ENCODE measurements at places on chromosomes 5 and 9.

DNA sequence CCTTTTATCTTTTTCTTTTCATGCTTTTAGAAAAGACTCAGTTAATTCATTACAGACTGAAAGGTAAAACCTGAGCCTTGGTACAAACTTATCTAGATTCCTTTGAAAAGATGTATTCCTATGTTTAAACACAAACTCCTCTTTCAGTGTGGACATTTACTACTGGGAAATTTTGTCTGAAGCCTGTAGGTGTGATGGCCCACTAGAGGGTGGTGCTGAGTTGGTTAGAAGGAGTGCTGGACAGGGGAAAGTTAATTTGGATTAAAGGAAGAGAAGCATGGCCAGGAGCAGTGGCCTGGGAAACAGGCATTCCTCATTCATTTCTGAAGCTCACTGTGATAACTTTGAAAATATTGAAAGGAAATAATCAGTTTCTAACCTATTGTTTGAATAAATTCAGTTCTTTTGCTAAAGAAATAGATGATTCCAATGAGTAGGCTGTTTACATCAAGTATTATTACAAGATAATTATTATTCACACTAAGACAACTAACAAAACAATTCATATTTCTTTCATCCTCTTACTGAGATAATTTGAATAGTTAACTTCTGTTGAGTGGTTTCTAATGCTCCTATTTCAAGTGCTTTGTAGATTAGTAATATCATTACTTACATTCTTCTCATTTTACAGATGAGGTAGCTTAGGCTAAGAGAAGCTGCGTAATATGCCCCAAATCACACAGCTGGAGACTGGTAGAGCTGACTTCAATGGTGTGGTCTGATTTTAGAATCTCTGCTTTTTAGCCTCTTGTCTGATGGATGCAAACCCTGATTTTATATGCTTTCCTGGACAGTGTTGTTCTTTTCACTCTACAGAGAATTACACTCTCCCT, 150.9 kb downstream of the ADGRV1 start:
- DNase-seq: no peak

DNA sequence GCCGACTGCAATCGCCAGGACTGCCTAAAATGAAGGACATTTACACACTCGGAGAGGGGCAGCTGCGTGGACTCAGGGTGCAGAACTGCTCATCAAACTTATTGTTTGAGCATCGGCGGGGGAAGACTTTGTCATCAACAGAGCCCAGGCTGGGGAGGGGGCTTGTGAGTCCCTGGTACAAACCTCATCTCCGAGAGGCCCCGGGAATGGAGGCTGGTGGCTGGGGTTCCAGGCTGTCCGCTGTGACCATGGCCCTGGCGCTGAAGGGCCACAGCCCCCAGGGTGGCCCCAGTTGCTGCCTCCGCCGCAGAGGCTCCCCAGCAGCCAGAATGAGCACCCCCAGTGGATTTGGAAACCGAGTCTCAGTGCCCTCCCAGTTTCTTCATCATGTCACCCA, 46.1 kb upstream of the RNU6ATAC start:
- DNase-seq: no peak

DNA sequence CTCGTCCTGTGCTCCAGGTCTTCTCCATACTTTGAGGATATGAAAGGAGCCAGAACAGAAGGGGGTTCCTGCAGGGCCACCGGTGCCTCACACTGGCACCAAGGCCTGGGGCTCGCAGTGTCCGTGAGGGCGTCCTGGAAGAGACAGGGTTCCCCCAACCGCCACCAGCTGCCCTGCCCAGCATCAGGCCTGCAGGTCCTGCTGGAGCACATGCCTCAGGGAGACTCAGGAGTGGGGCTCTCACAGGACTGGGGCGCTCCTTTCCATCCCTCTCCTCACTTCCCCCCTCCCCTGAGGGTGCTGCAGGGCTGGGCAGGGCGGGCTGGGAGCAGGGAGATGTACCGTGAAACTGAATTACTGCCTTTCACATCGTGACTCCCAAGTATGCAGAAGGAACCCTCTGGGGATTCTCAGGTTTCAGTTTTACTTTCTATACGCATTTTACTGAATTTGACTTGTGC, 31.7 kb downstream of the CEP72 start:
- DNase-seq: no peak

DNA sequence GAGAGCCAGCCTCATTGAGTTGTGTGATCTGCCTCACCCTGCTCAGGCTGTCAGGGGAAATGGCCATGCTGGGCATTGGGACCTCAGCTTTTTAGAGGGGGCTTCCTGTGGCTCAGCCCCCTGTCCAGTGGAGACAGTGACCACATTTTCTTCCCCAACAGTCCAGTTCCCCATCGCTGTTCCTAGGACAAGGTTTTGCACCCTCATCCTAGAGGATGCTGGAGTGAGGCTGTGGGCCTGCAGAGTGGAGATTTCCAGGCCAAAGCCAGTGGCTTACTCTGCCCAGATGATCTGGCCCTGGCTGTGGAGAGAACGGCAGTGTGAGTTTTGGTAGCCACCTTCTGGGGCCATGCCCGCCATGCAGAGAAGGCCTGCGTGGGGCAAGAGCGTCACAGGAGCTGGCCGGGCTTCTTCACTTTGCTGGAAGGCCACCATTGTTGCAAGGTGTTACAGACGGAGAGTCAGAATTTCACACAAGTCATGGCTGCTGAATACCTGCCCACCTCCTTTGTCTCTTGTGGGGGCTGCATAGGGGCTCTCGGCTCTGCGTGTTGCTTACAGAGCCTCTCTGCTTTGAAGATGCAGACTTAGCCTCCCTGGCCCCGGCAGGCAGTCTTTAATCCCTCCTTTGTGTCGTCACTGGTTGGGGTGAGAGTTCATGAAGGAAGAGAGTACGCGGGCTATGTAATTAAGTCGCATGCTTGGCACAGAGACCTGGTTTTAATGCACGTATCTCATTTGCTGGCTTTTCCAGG, 35.2 kb upstream of the PITX1 start:
- DNase-seq: no peak

DNA sequence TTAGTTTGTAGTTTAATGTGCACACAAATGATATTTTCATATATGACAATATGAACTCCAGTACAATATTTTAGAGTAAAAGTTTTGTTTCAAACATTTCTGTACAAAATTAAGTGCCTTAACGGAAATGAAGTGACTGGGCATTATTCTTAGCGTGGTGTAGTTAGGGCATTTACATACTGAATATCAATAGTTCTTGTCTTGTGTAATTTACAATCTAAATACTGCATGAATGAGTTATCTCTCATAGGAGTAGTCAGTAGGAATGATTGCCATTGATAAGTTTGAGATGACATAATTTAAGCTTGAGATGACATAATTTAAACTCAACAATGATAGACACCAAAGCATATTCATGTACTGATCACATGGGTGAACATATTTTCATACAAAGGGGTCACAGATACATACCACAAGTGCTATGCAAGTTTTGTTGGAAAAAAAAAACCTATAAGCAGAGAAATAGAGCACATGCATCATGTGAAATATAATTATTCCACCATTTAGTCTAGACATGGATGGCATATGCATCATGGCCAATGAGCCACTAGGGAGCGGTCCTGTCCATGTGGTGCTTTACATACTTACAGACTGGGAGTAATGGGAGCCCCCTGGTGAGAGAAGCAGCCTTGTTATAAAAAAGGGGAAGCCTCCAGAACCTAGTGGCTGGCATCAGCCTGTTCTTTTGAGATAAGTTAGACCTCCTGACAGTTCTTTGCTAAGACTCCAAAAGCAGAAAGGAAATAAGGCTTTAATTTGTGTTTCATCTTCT, 1523.9 kb downstream of the MAT2B start:
- DNase-seq: no peak

DNA sequence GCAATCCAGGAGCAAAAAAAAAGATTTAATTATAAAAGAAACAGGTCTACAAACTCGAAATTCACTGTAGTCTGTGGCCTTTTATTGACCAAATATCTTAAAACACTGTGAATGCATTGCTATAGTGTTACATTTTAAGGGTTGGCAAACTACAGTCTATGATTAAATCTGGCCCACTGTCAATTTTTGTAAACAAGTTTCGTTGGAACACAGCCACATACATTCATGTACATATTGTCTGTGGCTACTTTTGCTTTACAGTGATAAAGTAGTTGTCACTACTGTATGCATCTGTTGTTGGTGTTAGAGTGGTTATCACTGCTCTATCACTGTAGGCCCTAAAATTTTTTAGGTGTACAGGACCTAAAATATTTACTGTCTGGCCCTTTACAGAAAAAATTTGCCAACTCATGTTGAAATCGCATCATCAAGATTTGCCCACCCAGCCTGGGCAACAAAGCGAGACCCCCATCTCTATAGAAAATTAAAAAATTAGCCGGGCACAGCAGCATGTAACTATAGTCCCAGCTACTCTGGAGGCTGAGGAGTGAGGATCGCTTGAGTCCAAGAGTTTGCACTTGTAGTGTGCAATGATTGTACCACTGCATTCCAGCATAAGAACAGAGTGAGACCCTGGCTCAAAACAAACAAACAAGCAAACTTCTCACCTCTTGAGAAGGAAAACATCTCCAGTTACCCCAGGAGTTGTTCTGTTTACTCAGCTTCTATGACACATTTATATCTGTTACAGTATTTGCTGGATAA, 89.0 kb downstream of the ERBIN start:
- DNase-seq: no peak

DNA sequence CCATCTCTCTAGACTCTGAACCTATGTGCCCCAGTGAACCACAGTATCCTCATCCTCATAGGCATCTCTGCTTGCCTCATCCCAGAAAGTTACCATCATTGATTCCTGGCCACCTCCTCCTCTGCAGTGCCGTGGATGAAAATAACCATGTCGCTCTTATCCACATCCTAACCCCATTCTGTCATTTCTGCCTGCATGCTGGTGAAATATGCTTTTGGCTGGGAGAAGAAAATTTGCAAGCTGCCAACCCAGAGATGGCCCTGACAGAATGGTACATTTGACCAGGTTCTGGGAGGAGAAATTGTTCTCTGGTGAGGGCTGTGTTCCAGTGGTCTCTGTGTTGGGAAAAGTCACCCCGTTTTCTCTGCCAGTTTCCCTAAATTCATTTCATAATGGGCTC, 149.7 kb downstream of the NMUR2 start:
- DNase-seq: no peak

DNA sequence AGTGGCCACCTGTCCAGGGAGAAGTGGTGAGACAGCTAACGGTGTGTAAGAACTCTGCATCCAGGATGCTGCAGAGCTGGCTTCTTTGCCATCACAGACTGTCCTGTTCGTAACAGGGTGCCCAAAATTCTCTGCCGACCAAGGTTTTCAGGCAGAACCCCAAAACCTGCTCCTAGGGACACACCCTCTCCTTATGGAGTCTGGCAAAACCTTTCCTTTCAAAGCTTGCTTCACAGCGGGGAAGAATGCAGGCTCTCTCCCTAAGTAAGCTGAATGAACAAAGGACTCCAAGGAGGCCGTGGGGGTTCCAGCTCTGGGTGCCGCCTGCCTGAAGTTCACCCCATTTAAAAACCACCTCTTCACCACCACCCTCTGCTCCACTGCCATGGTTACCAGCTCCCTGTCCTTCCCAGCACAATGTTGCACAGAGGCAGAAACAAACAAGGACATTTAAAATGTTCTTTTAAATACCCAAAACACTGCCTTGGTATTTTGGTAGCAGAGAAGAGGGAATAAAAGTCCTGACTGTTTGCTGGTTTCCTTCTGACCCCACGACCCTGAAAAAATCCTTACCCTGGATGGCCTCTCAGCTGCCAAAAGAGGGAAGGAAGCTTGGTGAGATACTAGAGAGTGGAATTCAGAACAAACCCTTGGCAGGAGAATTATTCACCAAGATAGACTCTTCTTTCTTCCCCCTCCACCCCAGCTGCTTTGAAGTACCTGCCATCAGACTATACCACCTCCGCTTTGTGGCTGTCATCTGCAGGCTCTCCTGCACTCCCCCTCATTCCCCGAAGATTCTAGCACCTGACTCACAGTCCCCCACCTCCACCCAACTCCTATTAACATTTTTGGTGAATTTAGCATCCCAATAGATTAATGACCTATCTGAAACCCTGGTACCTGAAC, 7.1 kb upstream of the KLF9 start:
- no peak for DNase-seq

- no peak for DNase-seq
These were observed 26.7 kb upstream of the PSD2 start for GRCh38 chr5:139768807-139769465.

DNA sequence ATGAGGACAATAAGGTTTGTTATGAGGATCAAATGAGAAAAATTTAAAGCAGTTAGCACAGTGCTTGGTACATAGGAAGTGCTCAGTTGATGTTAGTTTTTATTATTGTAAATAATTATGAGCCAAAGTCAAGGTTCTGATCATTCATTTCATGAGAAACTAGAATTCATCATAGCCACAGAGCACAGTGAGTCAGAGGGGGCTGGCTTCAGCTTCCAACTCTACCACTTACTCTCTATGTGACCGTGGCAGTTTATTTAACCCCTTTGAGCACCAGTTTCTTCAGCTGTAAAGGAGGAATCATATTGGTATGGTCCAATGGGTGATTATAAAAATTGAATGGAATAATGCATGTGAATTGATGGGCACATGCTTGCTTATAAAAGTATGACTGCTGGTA, 39.4 kb downstream of the KLHL3 start:
- no peak for DNase-seq

- DNase-seq: peak; percentile 1
These were observed 227.6 kb upstream of the DMRT1 start for GRCh38 chr9:613771-614347.

DNA sequence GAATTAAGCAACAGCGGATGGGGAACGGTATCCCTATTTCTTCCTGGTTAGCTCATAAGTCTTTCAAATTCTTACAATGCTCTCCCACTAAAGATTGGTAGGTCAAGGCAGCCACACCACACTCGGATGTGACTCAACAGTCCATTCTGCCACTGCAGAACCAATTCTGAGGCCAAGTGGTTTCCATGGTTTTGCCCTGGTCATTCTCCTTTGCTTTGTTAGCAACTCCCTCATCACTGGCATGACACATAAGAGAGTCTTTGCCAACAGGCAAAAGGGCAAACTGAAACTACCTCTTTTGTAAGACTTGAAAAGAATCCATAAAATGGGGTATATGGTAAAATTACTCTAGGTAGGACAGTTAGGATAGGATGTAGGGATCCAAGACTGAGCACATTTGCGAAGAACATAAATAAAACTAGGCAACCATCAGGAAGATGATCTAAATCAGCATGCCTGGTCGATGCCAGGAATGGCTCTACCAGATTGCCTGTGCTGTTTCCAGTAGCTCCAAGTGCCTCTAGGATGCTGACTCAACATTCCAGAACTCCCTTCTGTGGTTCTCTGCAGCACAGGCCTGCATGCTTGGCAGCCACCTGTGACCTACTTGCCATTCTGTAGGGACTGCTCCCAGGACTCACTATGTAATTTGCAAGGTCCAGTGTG, 105.4 kb downstream of the DCP2 start:
- no peak for DNase-seq

- DNase-seq: peak; percentile 14
These were observed at the start of gene ROR2 for GRCh38 chr9:91949946-91950664. Gene ROR2, minus strand, starts transcription at chr9:91950228.

- no peak for DNase-seq
These were observed 38.9 kb downstream of the MED27 start for GRCh38 chr9:132040808-132041207.

DNA sequence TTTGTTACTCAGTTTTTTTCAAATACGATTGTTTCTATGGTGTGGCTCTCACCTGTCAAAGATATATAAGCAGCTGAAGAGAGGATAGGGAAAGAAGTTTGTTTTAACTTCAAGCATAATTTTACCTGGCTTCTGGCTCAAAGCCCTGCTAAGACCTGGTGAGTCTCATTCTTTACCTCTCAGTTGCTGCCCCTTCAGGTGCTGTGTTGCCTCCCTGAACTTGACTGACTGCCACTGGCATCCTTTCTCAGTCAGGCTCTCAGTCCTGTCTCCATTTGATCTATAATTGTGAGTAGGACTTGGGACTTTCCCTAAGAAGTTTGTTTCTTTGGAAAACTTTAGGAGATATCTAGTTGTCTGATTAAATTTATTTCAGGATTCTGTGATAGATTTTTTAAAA, 249.6 kb downstream of the IZUMO3 start:
- no peak for DNase-seq
